HFF-Myc (cell line): ENCODE measurements at places on chromosomes 12 and 14.

GRCh38 chr14:33404054-33404453 is 465.4 kb downstream of the NPAS3 start:
- DNase-seq = peak; percentile 63

DNA sequence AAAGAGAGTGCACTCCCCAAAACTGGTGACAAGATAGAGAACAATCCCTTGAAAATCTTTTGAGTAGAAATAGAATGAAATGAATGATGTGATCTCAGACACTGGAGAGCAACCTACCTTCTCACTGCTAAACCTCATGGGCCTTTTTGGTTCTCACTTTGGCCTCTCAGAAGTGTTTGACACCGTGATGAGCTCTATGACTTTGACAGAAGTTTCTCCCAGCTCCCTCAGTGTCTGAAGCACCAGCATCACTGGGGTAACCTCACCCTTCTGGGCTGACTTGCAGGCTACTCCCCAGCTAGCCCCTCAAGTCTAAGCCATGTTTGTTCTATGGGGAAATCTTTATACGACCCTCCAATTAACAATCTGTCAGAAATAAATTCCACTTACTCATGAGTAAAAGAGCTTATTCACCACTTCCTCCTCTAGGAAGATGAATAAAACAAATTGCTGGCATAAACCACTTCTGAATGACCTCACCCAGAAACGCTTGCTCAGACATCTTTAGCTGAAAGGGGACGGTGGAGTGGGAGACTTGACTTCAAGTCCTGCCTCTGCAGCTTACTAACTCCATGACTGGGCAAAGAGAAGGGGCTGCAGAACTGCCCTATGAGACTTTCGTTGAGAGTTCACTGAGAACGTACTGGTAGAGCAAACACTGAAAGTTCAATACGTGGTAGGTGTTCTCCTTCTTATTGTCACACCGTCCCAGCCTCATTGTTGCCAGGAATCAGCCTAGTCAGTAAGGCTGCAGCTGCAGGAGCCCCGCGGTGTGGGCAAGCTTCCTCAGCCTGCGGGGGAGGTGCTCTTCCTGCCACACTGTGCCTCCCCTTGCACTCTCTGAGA is 46.5 kb downstream of the ST8SIA1 start:
- DNase-seq = no peak

DNA sequence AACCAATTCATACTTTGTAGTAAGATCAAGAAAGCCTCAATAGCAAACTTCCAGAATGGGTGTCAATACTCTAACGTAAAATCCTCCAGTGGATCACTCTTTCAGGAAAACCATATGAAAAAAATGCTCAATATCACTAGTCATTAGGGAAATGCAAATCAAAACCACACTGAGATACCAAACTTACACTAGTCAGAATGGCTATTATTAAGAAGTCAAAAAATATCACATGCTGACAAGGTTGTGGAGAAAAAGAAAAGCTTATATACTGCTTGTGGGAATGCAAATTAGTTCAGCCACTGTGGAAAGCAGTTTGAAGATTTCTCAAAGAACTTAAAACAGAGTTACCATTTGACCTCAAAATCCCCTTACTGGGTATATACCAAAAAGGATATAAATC is 49.5 kb upstream of the ATXN7L3B start:
- DNase-seq = no peak

- no peak for DNase-seq
Measured at GRCh38 chr12:18700271-18700670, 37.5 kb downstream of the PLCZ1 start.

- no peak for DNase-seq
Measured at GRCh38 chr12:58487678-58488161, 432.6 kb downstream of the LRIG3 start.

DNA sequence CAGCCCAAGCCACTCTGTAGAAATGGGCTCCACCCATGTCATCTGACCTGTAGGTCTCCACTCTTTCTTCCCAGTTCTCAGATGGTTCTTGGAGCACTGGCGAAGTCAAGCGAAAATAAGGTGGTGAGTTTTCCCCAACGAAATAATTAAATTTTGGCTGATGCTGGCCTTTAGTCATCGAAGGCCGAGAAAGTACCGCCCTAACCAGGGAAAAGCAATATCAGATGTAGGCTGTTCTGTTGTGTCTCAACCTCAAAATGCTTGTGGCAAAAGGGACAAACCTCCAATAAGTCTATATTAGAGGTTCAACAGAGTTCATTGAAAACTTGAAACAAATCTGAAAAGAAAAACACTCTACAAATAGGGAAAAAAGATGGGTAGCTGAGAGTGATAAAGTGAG is 48.6 kb upstream of the BCAT1 start:
- DNase-seq = no peak

DNA sequence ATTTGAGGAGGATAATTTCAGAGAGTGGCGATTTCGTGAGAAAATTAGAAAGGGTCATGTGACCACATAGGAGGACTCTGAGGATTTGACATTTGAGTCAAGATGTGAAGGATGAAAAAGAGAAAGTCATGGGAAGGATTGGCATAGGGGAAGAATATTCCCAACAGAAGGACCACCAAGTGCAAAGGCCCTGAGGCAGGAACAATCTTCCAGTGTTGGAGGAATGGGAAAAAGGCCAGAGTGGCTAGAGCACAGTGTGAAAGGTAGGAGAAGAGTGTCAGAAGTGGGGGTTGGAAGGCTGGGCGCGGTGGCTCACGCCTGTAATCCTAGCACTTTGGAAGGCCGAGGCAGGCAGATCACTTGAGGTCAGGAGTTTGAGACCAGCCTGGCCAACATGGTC is 3.9 kb upstream of the PPP1CC start:
- DNase-seq = no peak
